CD8-positive, alpha-beta memory T cell (primary cell): ENCODE measurements at places on chromosomes 6 and 20. TPM values are rescaled to one million over a fixed set of nuclear protein-coding genes. Genes with fewer than 3 reads are reported as not detected.

MYLK4 gene
- 0.24 TPM for total RNA-seq

MYB gene
- total RNA-seq = 44.2 TPM

TMEM217 gene
- total RNA-seq = 4.2 TPM

TREM2 gene
- 0.44 TPM for total RNA-seq

SOX18 gene
- total RNA-seq = not detected

BTN1A1 gene
- 0.09 TPM for total RNA-seq

KCNG1 gene
- 4.5 TPM for total RNA-seq

TNNC2 gene
- not detected for total RNA-seq

FOXP4 gene
- total RNA-seq = 22.3 TPM

ASIP gene
- not detected for total RNA-seq

PKHD1 gene
- not detected for total RNA-seq

NKX2-4 gene
- not detected for total RNA-seq
